Peyer's patch (tissue), 4 donors: ENCODE measurements at places on chromosomes 6 and 20. TPM values are rescaled to one million over a fixed set of nuclear protein-coding genes. Genes with fewer than 3 reads are reported as not detected.

DNA sequence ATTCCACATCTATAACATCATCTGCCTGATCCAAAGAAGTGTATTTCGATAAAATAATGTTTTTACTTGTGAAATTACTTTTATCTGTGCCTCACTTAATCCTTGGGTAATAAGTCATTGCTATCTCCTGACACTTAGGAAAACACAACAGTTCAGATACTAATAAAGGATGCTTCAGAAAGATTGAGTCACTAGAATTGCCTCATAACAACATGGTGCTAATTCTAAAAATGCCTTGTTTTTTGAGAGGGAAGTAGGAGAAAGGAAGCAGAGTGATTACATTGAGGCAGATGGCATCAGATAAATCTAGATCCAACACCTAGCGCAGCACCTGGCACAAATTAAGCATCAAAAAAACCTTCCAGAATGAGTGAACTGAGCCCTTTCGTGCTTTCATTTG lies 69.0 kb downstream of the NCOA7 start:
- H3K36me3 ChIP-seq: no peaks in the 10 kb centered on the region
- no peak overlapping the region for H3K4me3 ChIP-seq
- DNase-seq: no peak
- no peak overlapping the region for H3K27ac ChIP-seq

DNA sequence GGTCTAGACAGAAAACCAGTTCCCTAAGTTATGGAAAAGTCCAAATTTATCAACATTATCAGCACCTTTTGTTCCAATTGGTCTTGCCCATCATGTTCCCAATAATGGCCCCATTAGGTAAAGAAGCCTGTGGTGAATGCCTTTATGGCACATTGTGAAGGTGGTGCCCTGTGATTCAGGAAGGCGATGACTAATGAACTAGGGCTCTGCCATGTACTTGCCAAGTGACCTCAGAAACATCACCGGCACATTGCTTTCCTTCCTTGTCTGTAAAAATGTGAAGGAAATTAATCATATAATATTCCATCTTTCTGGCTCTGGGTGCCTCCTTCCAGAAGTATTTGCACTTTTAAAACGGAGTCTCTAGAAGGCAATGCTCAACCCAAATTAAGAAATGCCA lies 132.3 kb downstream of the UNC5CL start:
- no peaks in the 10 kb centered on the region for H3K36me3 ChIP-seq
- no peak overlapping the region for H3K4me3 ChIP-seq
- H3K27ac ChIP-seq: no peak overlapping the region
- no peaks in the 10 kb centered on the region for H3K27me3 ChIP-seq

Gene ECT2L
- not detected for total RNA-seq

DNA sequence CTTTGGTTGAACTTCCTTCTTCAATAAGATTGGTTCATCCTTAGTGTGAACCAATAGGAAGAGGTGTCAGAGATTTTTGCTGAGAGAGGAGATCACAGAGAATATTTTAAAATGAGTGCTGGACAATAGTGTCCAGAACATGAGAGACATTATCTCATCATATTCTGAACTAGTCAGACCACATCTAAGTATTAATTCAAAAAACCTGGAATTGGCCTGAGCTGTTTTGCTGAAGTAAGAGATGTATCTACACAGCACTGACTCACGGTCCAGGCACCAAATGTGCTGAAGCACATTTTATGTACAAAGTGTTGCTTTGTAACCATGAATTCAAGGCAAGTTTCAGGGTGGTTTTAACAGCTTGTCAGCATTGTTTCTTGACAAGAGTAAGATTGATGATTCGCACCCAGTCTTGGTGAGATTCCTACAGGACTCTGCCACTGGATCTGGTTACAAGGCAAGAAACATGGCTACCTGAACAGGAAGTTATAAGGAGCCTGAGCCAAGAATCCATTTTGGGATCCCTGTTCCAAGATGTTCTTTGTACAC lies 178.2 kb upstream of the HEY2 start:
- DNase-seq: no peak
- H3K36me3 ChIP-seq: no peaks in the 10 kb centered on the region
- H3K27ac ChIP-seq: no peak overlapping the region

GRCh38 chr20:416950-417800 lies 9.1 kb downstream of the RBCK1 start:
- no peak overlapping the region for H3K27ac ChIP-seq
- DNase-seq: no peak
- no peak overlapping the region for H3K4me3 ChIP-seq
- H3K27me3 ChIP-seq: no peaks in the 10 kb centered on the region
- H3K4me1 ChIP-seq: no peaks in the 10 kb centered on the region

Gene PRL
- total RNA-seq: not detected

Gene RAET1G
- total RNA-seq: not detected

Gene RAB44
- 0.53 TPM for total RNA-seq

DNA sequence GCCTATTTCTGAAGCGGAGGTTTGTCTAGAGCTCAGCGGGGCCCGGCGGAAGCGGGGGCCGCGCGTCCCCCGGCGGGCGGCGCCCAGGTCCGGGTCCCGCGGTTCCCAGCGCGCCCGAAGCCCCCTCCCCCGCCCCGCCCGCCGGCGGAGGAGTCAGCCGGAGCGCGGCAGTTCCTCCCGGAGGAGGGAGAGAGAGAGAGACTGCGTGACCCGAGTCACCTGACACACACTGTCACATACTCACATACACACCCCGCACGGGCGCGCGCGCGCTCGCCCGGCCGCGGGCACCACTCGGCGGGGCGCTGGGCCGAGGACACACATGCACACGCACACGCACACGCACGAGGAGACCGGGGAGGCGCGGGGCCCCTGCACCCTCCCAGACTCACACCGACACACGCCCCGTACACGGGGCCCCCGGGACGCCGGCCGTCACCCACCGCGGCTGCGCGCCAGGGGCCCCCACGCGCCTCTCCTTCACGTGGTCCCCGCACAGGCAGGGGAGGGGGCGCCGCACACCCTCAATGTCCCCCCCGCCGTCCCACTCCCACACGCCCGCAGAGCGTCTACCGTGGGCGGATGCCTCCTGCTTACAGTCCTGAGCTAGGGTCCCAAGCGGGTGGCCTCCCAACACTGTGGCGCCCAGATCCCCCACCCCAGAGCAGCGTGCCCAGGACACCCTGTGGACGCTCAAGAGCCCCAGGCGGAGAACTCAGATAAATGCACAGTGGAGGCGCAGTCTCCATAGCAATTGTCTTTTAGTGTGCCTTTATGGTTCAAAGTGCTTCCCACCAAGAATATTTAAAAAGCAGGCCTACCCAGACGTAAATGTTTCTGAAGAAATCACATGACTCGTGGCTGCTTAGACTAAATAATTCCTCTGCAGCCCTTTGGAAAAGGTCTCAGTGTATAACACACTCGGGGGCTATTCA lies at the start of gene RRAGD:
Gene RRAGD, minus strand, starts transcription at position 203 of the 935 bp plus-strand sequence. CDS start 280 bp downstream, outside the sequence.
- peak; percentile 63 for DNase-seq
- peak within 1 kb of the TSS; percentile 79 for H3K4me3 ChIP-seq
- H3K36me3 ChIP-seq: no peaks in the 10 kb centered on the region
- H3K27me3 ChIP-seq: no peaks in the 10 kb centered on the region

- no peaks in the 10 kb centered on the region for H3K4me1 ChIP-seq
- no peaks in the 10 kb centered on the region for H3K36me3 ChIP-seq
- H3K27me3 ChIP-seq: no peaks in the 10 kb centered on the region
- no peak for DNase-seq
- H3K4me3 ChIP-seq: no peak overlapping the region
These were observed 123.7 kb downstream of the AKAP7 start for GRCh38 chr6:131258816-131259476.

Gene SHLD1
- total RNA-seq: 10.7 TPM

DNA sequence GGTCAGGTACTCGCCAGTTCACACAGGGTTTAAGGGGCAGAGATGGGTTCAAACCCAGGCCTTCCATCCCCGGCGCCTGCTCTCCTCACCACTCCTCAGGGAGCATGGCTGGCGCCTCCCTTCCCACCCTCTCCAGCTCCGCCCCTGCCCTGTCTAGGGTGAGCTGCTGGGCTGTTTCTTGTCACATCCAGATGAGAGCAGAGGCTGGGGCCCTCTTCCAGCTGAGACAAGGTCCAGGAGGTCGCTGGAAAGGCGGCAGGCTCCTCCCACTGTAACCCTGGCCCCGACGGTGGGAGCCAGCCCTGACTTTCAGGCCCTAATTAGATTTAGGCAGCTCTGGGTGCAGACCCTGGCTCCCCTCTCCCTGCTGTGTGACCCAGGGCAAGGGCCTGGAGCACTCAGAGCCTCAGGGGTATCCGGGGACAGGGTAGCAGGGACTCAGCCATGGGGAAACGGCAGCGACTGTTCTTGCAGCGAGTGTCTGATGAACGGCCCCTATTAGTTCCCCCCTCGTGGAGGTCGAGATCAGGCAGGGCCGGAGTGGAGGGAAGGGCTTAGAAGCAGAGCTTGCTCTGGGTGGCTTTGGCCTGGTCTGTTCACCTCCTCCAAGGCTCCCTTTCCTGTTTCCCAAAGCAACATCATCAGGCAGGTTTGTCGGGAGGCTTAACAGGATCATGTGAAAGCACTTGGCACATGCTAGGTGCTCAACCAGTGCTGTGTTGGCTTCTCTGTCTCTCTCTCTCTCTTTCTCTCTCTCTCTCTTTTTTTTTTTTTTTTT lies 33.4 kb downstream of the SNAI1 start:
- H3K4me1 ChIP-seq: no peaks in the 10 kb centered on the region
- no peak overlapping the region for H3K4me3 ChIP-seq
- no peaks in the 10 kb centered on the region for H3K36me3 ChIP-seq
- no peak overlapping the region for H3K27ac ChIP-seq

- H3K4me1 ChIP-seq: no peaks in the 10 kb centered on the region
- no peaks in the 10 kb centered on the region for H3K27me3 ChIP-seq
- H3K27ac ChIP-seq: peak overlapping the region; percentile 36
- H3K4me3 ChIP-seq: no peak overlapping the region
- peak; percentile 70 for DNase-seq
- H3K36me3 ChIP-seq: peaks cover 63% of the 10 kb centered on the region
These were observed 24.8 kb upstream of the APMAP start for GRCh38 chr20:25017257-25017803.

Gene PNLDC1
- not detected for total RNA-seq

- no peak for DNase-seq
- no peak overlapping the region for H3K4me3 ChIP-seq
- no peaks in the 10 kb centered on the region for H3K27me3 ChIP-seq
- no peak overlapping the region for H3K27ac ChIP-seq
These were observed 62.6 kb downstream of the FAM50B start for GRCh38 chr6:3911614-3912336.

DNA sequence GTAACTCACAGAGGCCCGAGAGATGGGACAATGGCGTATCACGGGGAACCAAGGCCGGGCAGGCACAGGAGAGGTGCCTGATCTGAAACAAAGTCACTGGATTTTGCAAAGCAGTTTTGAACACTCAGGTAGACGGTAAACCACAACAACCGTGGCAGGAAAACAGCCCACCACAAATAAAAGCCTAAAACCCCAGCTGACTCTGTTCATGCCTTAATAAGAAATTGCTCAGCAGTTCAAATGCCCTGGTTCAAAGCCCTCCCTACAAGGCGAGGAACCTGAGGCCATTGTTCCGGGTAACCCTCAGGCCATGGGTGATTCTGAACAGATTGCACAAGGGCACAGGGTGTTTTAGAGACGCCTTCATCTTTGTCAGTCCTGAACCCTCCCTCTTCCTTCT lies 114.2 kb downstream of the MAP3K7 start:
- no peak for DNase-seq
- H3K4me1 ChIP-seq: no peaks in the 10 kb centered on the region
- no peak overlapping the region for H3K27ac ChIP-seq
- no peak overlapping the region for H3K4me3 ChIP-seq
- no peaks in the 10 kb centered on the region for H3K27me3 ChIP-seq
- no peaks in the 10 kb centered on the region for H3K36me3 ChIP-seq

Gene ZC3H12D
- 16.8 TPM for total RNA-seq

GRCh38 chr6:106103728-106104109 lies 17.6 kb downstream of the PRDM1 start:
- H3K36me3 ChIP-seq: no peaks in the 10 kb centered on the region
- H3K27ac ChIP-seq: no peak overlapping the region
- H3K4me3 ChIP-seq: peak overlapping the region; percentile 9
- H3K27me3 ChIP-seq: no peaks in the 10 kb centered on the region
- DNase-seq: no peak

Gene GPSM3
- 9.3 TPM for total RNA-seq

DNA sequence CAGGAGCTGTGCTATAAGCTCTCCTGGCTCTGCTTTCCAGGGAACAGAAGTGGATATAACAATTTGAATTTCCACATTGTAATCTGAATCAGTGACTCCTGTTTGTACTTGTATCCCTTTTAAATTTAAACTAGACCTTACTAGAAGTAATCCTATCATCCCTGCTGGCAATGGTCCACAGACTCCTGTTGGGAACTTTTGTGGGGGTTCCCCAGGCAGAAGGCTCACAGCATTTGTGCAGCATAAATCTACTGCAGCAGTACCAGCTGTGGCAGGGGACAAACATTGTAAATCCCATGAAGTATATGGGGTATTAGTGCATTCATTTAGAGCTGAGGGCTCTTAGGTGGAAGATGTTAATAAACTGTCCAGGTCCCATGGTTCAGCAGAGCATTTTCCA lies 12.0 kb upstream of the PDCD2 start:
- H3K27ac ChIP-seq: no peak overlapping the region
- no peak for DNase-seq
- H3K4me1 ChIP-seq: no peaks in the 10 kb centered on the region
- H3K27me3 ChIP-seq: no peaks in the 10 kb centered on the region
- no peak overlapping the region for H3K4me3 ChIP-seq
- no peaks in the 10 kb centered on the region for H3K36me3 ChIP-seq

Gene FOXS1
- not detected for total RNA-seq

DNA sequence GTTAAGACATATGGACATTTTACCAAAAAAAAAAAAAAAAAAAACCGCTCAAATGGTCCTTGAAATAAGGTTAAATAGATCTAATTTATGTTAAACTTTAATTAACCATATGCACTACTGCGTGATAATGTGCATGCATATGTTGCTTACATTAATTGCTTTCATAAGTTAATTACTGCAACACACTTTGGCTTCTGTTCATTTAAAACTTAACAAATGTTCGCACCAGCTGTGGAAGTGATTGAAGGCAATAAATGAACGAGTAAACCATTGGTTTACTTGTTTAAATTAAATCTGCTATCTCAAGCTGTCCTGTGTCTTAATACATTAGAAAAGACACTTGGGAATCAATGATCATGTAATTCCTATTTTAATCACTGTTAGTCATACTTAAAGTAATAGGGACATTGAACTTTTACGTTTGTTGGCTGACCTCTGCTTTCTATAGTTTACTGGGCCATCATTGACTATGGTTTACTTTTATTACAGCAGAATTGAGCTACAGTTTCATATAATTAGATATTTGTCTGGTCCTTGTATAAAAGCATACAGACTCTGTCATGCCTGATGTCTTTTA lies 294.7 kb downstream of the KHDC1L start:
- H3K27ac ChIP-seq: no peak overlapping the region
- H3K4me3 ChIP-seq: no peak overlapping the region
- H3K27me3 ChIP-seq: no peaks in the 10 kb centered on the region
- DNase-seq: no peak
